ENCODE measurements at places on chromosomes 13 and 19. TPM values are rescaled to one million over a fixed set of nuclear protein-coding genes. Genes with fewer than 3 reads are reported as not detected.

KANK2 gene
- total RNA-seq, result 24.9 TPM

NLRP9 gene
- not detected for total RNA-seq

ZNF497 gene
- 0.78 TPM for total RNA-seq

ACP7 gene
- 1.4 TPM for total RNA-seq

TMEM150B gene
- not detected for total RNA-seq

CERS4 gene
- total RNA-seq, result 11.9 TPM

C13orf46 gene
- total RNA-seq, result not detected

ZNF177 gene
- 0.70 TPM for total RNA-seq

KLC3 gene
- total RNA-seq, result 51.0 TPM

OR10H1 gene
- 0.21 TPM for total RNA-seq

ZNF69 gene
- total RNA-seq, result 0.63 TPM

PRTN3 gene
- total RNA-seq, result not detected

TUBA3C gene
- total RNA-seq, result not detected

ICAM4 gene
- 8.1 TPM for total RNA-seq

GJB6 gene
- 50.7 TPM for total RNA-seq

SBK3 gene
- total RNA-seq, result not detected

ATP4B gene
- not detected for total RNA-seq

B3GNT3 gene
- 15.7 TPM for total RNA-seq

ICAM5 gene
- 3.6 TPM for total RNA-seq

CYP4F8 gene
- not detected for total RNA-seq

GRIK5 gene
- not detected for total RNA-seq

NEK5 gene
- 0.14 TPM for total RNA-seq

WTIP gene
- total RNA-seq, result 3.5 TPM

ZNF208 gene
- total RNA-seq, result 0.49 TPM

IGFL2 gene
- 16.6 TPM for total RNA-seq

PCID2 gene
- 38.9 TPM for total RNA-seq

CRB3 gene
- total RNA-seq, result 36.9 TPM

ZNF559 gene
- 4.7 TPM for total RNA-seq

PGLYRP2 gene
- not detected for total RNA-seq

DLEU7 gene
- not detected for total RNA-seq

BLOC1S3 gene
- total RNA-seq, result 13.3 TPM

Measured in airway epithelial cell (primary cell).